ENCODE measurements at places on chromosomes 13 and 19. TPM values are rescaled to one million over a fixed set of nuclear protein-coding genes. Genes with fewer than 3 reads are reported as not detected.

DNA sequence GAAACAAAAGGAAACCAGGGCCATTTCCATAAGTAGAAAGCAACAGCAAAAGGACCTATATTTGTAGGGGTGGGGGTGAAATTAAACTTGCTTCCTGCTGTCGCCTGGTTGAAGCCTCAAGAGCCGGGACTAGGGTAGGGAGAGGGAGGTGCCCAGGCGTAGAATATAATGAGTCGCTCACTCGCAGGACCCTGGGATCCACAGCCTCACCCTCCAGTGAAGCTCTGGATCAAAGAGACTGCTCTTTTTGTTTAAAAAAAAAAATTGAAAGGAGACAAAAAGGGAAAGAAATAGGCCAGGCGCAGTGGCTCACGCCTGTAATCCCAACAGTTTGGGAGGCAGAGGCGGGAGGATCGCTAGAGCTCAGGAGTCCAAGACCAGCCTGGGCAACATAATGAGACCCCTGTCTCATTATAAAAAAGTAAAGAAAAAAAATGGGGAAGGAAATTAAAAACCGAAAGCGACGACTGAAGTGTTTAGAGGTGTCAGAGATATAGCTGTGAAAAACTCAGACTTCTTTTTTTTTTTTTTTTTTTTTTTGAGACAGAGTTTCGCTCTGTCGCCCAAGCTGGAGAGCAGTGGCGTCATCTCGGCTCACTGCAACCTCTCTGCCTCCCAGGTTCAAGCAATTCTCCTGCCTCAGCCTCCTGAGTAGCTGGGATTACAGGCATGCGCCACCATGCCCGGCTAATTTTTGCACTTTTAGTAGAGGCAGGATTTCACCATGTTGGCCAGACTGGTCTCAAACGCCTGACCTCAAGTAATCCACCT lies 10.9 kb upstream of the ADGRE5 start:
- no peak for DNase-seq

DNA sequence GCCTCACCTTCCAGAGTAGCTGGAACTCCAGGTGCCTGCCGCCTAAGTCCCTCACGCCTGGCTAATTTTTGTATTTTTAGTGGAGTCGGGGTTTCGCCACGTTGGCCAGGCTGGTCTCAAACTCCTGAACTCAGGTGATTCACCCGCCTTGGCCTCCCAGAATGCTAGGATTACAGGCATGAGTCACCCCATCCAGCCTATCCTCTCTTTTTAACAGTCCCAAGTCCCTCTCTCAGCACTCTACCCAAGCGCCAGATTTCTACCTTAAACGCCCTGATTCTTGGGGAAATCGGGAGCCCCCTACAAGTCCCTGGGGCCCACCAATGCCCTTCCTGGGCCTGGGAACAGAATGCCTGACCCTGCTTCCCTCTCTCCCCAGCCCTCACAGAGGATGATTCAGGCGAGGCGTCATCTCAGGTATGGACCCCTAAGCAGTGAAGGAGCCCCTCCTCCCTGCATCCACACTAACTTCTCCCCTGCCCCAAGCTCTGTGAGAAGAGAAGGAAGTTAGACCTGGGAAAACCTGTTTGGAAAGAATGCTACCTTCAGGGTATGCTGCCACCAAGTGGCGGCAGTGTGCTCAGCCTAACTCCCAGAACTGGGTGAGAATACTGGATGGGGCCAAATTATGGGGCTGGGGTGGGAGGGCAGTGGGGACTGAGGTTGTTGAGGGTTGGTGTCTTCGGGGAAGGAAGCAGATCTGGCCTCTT lies 20.8 kb upstream of the EBI3 start:
- DNase-seq, result no peak

Gene ZNF625
- total RNA-seq, result 15.6 TPM

DNA sequence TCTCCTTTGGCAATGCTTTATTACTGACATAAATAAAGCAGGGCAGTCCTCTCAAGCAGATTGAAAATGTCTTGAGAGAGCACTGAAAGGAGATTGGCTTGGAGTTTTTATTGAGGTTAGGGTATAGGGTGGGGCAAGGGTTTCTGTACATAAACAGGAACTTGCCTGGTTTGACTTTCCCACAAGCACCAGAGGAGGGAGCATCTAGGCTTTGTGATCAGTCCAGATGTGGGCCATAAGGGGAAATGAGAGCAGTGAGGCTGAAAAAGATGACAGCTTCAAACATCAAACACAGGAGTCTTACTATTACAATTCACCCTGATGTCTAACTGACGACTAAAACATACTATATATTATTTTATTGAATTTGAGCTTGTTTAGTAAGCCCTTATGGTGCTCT lies 260.9 kb downstream of the MTUS2 start:
- no peak for DNase-seq

- DNase-seq, result no peak
Measured at GRCh38 chr13:107117327-107118012, 549.5 kb upstream of the ARGLU1 start.

DNA sequence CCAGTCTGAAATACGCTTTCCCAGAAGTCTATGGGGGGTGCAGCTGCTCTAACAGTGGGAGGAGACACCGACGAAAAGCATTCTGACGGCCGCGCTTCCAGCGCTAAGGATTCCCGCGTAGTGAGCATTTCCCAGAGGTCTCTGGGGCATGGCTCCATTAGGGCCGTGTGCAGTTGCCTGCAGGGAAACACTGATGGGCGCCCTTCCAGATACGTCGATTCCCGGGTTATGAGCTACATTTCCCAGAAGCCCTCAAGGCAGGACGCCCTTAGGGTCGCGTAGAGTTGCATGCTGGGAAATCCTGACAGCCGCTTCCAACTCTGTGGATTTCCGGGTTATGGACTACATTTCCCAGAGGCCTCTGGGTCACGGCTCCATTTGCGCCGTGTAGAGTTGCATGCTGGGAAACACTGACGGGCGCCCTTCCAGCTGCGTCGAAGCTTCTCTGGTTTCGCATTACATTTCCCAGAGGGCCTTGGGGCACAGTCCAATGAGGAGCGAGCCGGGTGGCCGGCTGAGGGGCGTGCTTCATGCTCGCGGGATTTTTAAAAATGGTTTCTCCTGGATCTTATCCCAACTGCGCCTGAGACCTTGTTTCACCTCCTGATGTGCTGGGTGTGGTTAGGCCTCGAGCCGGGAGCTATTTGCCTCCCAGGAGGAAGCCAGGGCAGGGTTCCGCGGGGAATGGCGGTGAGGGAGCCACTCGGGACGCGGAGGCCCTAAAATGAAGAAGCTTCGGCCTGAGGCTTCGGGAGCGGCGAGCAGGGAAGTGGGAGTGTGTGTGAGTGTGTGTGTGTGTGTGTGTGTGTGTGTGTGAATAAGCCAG lies 17.2 kb upstream of the ZNF331 start:
- peak; percentile 96 for DNase-seq

DNA sequence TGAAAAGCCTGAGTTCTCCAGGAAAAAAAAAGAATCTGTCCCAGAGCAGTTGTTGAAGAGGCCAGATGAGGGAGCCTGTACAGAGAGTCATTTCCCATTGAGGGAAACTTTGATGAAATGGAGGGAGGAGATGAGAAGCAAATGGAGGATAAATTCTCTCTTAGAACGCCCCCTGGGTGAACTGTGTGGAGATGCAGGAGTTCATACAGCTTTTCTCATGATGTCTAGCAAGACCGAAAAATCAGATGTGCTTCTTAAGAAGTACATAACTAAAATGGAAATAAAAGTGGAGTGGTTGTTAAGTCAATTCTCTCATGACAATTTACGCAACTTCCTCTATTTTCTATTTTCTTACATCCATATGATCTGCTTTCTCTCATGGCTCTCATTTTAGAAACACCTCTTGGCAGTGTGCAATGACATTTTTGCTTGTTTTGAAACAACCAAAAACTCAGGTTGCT lies 1263.1 kb downstream of the PCDH9 start:
- no peak for DNase-seq
